ENCODE measurements at places on chromosomes 2 and 18.
A peak's percentile ranks its signal among the peaks of the same experiment; 100 is the strongest.

DNA sequence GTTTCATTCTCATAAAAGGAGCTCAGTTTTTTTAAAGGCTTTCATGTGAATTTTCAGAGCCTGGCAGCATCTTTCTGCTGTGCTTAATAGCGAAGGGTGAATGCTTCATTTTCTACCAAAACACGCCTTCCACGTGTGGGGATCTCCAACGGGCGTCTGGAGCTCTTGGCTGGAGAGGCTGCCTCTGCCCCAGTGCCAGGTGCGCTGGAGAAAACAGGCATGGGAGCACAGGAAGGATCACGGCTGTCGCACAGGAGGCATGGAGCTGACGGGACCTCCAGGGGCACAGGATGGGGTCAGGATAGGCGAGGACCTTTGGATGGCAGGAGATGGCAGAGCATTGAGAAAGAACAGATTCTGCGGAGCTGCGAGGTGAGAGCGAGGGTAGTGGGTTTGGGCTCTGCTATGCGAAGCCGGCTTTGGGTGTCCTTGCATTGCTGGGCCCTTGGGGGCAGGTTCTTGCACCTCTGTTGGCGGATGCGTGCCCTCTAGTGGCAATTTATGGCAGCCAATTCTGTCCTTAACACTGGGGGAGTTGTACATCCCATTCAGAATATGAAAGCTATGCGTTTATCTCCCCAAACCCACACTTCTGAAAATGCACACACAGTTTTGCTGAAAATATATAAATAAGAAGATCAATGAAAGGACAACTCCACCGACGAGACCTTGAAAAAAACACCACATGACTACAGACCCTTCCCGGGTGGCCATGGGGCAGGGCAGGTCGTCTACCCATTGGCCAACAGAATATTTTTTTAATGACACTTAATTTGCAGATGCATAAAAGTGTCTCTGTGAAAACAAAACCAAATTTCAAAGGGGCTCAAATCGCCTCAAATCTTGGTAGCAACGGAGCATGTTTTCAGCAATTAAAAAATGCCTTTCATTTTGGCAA is 90.4 kb upstream of the SLC35G4 start:
- DNase-seq: peak; percentile 35

DNA sequence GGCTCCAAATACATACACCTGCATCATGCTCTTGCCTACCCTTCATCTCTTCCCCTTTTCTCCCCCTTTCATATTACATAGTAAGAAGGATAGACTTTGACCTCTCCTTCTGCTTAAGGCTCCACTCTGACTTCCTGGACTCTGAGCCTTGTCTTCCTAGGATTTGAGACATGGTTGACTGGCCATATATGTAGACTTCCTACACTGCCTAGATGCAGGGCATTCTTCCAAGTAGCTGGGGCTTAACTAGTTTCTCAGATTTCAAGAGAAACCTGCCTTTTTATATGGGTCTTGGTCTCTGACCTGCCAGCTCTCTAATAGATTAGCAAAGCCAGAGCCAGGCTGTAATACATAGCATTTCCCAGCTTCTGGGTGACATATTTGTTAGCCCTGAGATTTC is 35.4 kb upstream of the CYP26B1 start:
- no peak for DNase-seq

DNA sequence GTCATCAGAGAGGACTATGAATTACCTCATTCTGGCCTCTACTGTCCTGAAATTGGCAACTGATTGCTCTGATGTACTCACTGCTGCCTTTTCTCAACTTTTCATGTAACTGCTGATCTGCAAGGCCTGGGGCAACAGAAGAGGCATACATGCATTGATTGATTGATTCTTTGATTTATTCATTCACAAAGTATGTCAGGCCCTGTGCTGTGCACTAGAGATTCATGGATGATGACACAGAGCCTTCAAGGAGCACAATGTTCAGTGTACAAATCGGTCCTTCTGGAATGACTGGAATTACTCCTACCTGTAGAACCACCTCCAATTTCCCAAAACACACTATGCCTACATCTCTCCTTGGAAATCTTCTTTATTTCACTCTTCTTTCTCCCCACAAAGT is 111.3 kb downstream of the LRATD1 start:
- no peak for DNase-seq

- no peak for DNase-seq
Measured at GRCh38 chr18:57439985-57440330, 4.8 kb downstream of the ONECUT2 start.

- DNase-seq: no peak
Measured at GRCh38 chr2:102029952-102030351, 38.2 kb downstream of the IL1R2 start.

GRCh38 chr2:147639386-147639785 is 205.4 kb upstream of the ACVR2A start:
- no peak for DNase-seq

DNA sequence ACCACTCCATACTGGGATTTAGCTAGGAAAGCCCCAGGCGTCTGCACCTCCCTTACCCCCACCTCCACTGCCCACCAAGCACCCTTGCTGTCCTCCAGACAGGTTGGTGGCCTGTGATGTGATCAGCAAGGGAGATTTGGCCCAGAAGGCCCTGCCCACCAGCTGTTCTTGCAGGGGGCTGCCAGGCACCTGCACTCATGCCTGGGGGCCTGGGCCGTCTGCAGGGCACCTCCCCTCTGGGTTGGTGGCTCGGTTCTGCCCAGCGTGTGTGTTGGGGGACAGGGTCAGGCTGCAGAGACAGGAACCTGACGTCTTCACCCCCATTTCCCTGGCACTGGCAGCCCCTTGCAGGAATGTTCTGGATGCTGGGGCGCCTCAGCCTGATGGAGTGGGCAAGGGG is 5.8 kb downstream of the DNMT3A start:
- no peak for DNase-seq

GRCh38 chr2:60309941-60310660 is 243.4 kb downstream of the BCL11A start:
- no peak for DNase-seq
